Activated CD4-positive, CD25-positive, alpha-beta regulatory T cell treated with anti-CD3 and anti-CD28 coated beads, Interleukin-2, amount 50 U/mL, for 24 hours (primary cell): ENCODE measurements at places on chromosomes 12 and 14.

DNA sequence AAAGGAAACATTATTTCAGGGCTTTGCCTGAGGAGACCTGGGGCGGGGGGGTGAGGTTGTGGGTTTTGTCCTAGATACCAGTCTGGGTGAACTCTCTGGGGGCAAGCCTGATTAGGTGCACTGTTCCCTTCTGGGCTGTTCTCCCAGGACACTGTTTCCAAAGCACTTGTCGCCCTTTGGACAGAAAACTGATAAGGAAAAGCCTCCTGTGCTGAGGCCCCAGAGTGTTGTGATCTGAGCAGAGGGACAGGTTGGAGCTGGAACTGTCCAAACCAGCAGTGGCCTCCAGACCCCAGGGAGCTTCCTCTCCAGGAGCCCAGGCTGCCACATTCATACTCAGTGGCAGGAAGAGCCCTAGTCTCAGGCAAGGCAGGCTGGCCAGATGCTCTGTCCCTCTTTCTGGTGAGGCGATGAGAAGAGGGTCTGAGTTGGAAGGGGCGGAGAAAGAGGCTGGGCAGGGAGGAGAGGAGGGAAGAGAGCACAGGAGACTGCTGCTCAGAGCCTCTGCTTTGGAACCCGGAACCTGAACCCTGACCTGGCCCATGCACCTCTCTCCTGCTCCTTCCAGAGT, 1.9 kb downstream of the GALNT16 start:
- ATAC-seq = no peak

DNA sequence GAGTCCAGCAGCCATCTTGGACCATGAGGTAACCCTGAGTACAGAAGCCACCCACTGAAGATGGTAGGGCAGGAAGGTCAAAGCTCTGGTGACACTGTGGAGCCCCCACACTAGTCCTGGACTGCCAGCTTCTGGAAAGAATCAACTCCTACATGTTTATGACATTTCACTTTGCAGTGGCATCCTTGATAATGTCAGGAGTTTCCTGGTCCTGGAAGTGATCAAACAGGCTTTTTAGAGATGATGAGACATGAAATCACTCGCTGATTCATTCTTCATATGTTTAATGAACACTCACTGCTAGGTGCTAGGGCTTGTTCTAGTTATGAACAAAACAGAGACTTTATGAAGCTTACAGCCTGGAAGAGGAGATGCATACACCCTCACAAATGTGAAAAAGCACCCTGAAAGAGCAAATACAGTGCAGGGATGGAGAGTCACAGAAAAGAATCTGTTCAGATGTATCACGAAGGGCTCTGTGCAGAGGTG, 15.8 kb upstream of the HNF1A start:
- ATAC-seq = no peak

DNA sequence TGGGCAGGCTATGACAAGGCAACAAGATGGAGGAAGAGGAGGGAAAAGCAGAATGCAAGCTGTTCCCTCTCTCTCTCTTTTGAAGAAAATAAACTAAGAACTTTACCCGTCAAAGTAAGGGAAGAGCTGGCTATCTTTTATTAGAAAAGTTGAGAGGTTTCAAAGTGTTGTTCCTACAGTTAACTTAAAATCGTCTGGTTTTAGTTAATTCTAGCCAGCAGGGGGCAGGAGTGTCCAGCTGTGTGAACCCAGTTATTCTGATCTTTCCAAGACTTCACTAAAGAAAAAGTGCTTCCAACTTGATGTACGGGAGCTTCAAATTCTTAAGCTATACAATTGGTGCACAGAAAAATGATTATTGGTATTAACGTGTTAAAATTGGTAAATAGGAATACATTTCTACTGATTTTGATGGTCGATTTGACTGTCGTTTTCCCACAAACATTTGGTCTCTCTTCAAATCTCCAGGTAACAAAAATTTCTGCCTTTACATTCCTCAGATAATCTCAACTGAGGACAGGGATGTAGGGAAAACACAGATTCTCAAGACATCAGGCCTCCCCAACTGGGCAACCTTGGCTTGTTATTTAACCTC, 28.4 kb upstream of the MON2 start:
- no peak for ATAC-seq

GRCh38 chr12:113361574-113362370, 3.4 kb downstream of the PLBD2 start:
- no peak for ATAC-seq

- no peak for ATAC-seq
Measured at GRCh38 chr12:4769073-4769472, 48.9 kb downstream of the GALNT8 start.

DNA sequence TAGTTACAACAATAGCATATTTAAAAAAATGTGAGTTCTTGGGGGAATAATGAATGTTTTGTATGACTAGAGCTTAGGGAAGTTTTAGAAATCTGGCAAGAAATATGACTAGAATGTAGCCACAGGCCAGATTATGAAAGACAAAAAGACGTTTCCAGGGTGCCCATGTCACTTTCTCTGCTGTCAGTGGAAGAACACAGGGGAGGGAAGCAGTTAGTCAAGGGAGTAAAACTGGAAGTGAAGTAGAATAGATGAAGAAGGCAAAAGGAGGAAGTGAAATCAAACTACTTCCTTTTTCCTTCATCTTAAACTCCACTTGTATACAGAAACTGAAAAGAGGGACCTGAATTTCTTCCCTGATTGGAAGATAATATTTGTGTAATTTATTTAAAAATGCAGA, 81.2 kb upstream of the ATP2B1 start:
- ATAC-seq = peak; percentile 27

GRCh38 chr14:44928793-44929192, 33.0 kb downstream of the KLHL28 start:
- no peak for ATAC-seq

- ATAC-seq = peak; percentile 90
Measured at GRCh38 chr12:92403210-92404175, 257.8 kb upstream of the BTG1 start.

DNA sequence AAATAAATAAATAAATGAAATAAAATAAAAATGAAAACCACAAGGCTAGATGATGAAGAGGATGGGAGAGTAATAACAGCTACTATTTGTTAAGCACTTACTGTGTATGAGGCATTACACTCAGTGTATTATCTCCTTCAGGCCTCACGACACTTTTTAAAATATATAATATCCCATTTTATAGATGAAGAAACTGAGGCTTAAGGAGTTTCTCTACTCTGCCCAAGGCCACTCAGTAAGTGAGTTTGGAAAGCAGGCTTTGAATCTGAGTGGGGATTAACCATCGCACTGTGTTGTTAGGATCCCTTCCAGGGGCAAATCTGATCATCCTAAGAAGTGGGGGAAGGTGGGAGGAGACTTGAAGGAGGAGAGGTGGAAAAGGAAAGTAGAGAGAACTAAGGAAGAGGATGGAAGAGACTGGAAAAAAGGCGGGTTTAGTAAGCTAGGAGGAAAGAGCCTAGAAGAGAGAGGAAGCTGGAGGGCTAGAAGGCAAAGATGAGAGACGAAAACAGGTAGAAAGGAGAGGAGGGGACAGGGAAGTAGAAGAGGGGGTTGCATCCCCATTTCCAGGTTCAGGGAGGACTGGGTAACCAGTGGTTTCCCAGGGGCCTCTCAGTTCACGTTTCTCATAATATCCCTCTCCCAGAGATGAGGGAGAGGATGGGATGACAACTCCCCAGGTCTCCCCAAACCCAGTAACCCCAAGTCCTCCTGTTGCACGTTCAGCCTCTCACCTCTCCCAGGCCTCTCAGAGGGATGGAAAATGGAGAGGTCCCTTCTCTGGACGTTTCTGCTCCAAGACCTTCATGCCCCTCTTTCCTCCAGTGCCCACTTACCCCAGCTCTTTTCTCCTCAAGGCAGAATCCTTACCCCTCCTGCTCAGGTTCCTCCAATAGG, 1.7 kb downstream of the STAT6 start:
- no peak for ATAC-seq

GRCh38 chr12:112450725-112451124, 32.0 kb downstream of the PTPN11 start:
- no peak for ATAC-seq

GRCh38 chr14:87405563-87405962, 587.4 kb downstream of the GALC start:
- ATAC-seq = no peak

DNA sequence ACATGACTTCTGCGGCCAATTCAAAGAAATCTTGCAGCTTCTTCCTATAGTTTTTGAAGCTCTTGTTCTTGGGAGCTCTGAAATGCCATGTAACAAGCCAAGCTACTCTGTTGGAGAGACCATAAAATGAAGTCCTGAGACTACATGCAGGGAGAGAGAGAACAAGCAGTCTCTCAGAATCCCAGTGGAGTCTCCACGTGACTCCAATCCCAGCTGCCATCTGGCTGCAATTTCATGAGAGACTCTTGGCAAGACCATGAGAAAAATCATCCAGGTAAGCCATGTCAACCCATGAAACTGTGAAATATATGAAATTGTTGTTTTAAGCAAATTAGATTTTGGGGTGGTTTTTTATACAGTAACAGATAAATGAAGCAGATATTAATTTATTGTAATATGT, 54.4 kb downstream of the KLRG1 start:
- no peak for ATAC-seq

GRCh38 chr12:79547735-79548609, 142.8 kb downstream of the PAWR start:
- no peak for ATAC-seq

GRCh38 chr14:41875116-41875515, 268.4 kb downstream of the LRFN5 start:
- ATAC-seq = no peak

DNA sequence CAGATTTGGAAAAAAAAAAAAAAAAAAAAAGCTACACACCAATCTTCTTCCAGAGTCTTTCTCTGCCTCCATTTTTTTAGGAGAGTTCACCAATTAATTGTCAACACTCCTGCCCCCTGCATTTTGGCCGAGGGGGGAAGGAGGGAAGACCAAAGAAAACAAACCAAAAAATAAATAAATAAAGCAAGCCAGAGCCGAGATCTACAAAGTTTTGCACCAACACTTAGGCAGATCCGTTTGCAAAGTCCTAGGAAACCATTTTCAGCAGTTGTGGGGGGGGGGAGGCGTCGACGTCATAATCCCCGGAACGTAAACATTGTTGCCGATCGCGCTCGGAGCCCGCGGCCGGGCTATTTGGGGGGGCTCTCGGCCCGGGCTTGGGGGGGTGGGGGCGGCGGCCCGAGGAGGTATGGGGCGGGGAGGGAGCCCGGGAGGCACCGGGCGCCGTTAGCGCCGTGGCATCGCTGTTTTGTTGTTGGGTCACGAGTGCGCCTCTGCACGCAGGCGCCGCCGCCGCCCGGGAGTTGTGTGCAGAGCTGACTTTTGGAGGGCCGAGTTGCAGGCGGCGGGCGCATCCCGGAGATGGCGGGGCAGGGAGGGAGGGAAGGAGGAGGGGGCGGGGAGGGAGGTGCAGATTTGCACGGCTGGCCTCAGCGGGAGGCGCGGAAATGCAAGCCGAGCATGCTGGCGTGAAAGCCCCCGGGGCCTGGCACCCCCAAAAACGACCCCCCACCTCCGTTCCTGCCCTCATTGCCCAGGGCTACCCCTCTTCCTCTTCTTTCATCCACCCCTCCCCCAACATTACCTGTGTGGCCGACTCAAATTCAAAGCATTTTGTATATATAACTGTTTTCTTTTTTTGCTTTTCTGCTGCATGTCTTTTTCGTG, 598 bp downstream of the KDM2B start:
- peak; percentile 53 for ATAC-seq

- no peak for ATAC-seq
Measured at GRCh38 chr14:104090071-104090748, 4.7 kb downstream of the ASPG start.

- no peak for ATAC-seq
Measured at GRCh38 chr12:132548430-132549058, 58.6 kb downstream of the FBRSL1 start.

DNA sequence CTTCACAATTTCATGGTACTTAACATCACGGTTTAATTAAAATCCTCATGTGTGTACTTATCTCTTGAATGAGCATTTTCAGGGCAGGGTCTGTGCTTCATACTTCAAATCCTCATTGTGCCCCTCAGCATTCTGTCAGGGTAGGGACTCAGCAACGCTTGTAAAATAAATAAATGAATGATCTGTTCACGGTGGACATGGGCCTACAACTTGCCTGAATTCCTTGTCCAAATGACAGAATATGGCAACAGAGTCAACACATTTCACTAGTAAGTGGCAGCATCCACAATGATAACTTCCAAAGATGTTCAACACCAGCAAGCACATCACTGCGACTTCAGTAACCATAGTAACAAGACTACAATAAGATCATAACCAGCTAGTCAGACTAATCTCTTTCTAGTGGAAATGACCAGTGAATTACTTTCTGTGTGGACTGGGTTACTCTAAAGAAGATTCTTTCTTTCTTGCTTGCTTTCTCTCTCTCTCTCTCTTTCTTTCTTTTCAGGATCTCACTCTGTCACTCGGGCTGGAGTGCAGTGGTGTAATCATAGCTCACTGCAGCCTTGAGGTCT, 14.5 kb upstream of the GNPTAB start:
- no peak for ATAC-seq

DNA sequence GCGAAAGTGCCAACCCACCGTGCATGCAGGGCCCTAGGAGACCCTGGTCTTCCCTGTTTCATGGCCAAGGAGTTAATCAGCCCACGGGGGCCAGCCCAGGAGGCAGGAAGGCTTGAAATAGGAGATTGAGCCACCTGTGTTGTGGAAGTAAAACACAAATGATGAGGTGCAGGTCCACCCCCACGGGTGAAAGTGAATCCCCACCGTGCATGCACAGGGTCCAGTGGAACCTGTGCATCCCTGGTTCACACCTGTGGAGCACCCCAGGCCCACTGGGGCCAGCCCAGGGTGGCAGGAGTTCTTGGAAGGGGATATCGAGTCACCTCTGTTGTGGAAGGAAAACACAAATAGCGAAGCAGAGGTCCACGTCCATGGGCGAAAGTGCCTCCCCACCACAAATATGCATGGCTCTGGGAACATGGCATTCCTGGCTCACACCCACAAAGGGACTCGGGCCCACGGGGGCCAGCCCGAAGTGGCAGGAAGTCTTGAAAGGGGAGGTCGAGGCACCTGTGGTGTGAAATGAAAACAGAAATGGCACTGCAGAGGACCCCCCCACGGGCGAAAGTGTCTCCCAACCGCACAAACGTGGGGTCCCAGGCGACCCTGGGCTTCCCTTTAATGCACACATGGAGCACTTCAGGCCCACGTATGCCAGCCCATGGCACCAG, 381.5 kb downstream of the ALG10 start:
- ATAC-seq = no peak

DNA sequence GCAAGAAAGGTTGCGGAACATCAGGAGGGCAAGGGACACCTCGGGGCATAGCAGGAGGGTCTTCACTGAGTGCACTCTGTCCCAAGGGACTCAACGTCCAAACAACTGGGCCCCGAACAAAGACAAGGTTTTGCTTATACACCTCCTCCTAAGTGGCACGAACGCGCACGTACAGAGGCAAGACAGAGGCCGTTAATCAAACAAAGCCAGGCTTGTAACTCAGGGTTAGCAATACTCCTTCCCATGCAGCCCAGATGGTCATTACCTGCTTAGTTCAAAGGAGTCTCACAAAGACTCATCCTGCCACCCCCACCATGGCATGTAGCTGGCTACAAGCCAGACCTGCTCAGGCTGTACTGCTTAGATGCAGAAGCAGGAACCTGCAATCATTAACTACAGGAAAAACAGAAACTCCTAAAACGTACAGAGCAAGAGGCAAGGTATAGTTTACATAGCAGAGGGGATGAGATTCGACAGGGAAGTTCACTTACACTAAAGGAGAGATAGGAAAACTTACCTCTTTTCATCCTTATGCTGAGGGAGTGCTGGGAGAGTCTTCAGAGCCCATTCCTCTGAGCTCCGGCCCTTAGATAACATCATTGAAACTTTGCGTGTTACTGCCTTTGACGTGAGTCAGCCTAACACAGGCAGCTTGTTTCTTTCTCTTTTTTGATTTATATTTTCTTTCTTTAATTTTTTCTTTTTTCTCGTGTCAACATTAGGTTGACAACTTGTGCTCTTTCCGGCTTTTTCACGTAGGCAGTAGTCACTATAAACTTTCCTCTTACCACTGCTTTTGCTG, 1319.1 kb downstream of the TMEM121 start:
- peak; percentile 64 for ATAC-seq
